ENCODE measurements at places on chromosomes 6 and 20.

DNA sequence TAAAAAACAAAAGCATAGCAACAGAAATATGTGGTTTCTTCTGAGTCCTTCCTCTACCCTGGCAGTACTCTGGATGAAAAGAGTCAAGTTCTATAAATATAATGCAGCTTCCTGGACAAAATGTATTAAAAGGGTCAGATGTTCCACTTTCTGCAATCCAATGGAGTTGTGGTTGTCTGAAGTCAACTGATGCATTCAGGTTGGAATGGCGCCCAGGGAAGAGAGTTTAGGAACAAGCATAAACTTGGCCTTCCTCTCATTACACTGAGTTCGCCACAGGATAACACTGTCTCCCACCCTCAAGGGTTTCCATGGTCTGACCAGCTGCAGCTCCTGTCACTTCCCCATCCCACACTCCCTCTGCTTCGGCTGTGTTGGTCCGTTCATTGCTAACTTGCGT is 66.4 kb downstream of the PLEKHG1 start:
- no peak for DNase-seq

- DNase-seq: no peak
Measured at GRCh38 chr20:20731000-20731944, 18.8 kb upstream of the RALGAPA2 start.

DNA sequence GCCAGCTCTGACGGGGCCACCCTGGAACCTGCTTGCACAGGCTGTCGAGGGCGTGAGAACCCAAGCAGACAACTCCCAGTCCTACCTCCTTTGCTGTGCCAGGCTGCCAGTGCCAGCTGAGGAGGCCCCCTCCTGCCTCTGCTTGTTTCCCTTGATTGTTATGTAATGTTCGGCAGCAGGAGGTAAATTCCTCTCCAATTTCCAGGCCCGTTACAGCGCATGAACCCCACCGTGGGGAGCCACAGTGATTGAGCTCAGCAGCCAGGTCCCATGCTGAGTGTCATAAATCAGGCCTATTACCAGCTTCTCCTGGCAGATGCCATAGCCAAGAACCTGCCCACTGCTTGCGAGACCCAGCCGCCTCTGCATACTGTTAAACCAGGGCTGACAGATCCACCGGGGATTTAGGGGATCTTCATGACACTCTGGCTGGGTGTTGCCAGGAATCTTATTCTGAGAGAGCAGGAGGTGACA is 320.5 kb downstream of the DHX35 start:
- DNase-seq: no peak

DNA sequence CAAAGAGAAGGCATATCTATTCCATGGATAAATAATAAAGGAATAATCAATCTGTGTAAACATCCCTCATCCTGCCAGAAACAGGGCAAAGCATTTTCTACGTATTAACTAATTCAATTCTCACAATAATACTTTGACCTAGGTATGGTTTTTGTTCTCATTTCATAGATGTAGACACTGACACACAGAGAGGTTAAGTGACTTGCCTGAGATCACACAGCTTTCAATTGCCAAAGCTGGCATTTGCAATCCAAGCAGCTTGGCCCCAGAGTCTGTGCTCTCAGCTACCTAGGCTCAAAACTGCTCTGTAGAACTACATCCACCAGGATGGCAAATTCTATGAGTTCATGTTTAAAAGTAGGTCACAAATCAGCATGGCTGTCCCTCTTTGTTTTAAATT is 124.9 kb downstream of the BMP7 start:
- no peak for DNase-seq

DNA sequence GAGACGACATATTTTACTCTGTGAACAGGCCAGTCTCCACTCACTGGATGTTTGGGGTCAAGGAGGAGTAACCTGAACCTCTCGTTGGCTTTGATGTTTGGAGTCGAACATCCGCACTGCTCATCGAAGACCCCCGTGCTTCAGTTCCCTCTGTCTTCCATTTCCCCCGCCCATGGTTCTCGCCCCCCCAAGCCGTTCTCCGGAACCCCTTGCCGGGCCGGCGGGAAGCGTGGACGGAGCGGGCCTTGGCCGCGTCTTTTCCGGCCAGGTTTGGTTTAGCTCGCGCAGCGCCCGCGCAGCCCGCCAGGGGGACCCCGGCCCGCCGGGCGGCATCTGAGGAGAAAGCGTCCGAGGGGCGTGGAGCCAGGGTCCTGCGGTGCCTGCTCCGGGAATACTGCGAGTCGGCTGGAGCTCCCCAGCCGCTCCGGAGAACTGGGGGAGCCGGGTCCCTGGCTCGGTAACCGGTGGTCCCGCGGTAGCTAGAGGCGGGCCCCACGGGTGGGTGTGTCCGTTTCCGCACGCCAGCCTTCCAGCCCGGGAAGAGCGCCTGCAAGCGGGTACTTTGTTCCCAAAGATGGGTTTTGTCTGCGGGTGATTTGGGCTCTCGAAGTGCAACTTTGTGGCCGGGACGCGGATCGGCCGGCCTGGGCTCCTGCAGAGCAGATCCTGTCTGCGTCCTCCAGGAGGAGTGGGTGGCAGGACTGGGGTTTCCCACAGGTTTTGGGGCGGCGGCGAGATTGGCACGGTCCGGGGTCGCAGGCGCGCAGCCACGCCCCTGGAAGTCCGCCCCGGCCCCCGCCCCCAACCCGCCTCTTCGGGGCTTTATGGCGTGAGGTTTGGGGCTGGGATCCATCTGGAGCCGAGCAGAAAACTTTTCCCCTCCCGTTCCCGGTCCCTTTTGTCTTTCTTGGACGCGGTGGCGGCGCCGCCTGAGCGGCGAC is at the start of gene TMEM200A:
TMEM200A (plus strand) TSS at position 852 of the 941 bp plus-strand sequence. CDS start 74,406 bp downstream, outside the sequence.
- DNase-seq: no peak

GRCh38 chr6:150639823-150640331 is 40.2 kb downstream of the PLEKHG1 start:
- DNase-seq: no peak

- no peak for DNase-seq
Measured at GRCh38 chr6:122734529-122735395, 44.8 kb upstream of the FABP7 start.

DNA sequence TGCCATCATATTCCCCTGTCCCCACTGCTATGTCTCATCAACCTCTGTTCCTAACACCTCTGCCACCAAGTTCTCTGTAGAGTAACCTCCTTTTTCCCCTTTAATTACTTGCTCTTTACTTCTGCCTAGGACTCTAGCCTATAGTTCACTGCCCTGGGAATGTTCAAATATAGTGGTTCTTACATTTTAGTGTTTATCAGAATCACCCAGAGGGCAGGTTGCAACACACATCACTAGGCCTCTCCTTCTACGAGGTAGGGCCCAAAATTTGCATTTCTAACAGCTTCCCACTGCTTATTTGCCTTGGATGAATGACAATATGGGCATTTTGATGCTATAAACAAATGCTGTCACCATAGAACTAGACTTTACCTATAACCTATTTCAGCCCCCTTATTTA is 23.1 kb upstream of the C6orf141 start:
- DNase-seq: no peak

Measured in CD4-positive, alpha-beta T cell treated with Interleukin-4 for 4 hours (primary cell).